ENCODE measurements at places on chromosomes 3 and 15. TPM values are rescaled to one million over a fixed set of nuclear protein-coding genes. Genes with fewer than 3 reads are reported as not detected.

GRCh38 chr3:46168583-46169345 lies 39.3 kb downstream of the CCR1 start:
- DNase-seq = no peak

DNA sequence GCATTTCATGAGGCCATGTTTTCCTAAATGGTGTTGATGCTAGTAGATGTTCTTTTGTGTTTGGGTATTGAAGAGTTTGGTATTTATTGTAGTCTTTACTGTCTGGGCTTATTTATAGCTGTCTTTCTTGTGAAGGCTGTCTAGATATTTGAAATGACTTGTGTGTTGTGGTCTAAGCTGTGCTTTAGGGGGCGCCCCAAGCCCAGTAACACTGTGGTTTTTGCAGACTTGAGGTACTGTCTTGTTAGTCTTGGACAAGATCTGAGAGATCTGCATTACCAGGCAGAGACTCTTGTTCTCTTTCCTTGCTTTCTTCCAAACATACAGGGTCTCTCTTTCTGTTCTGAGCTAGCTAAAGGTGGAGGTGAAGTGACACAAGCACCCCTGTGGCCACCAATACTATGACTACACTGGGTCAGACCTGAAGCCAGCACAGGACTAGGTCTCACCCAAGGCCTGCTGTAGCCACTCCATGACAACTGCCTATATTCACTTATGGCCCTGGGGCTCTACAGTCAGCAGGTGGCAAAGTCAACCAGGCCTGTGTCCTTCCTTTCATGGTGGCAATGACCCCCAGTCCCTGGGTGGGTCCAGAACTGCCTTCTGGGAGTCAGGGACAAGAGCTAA lies 152.1 kb upstream of the TBC1D5 start:
- DNase-seq = peak; percentile 5

Gene NTRK3
- 9.4 TPM for polyA plus RNA-seq

DNA sequence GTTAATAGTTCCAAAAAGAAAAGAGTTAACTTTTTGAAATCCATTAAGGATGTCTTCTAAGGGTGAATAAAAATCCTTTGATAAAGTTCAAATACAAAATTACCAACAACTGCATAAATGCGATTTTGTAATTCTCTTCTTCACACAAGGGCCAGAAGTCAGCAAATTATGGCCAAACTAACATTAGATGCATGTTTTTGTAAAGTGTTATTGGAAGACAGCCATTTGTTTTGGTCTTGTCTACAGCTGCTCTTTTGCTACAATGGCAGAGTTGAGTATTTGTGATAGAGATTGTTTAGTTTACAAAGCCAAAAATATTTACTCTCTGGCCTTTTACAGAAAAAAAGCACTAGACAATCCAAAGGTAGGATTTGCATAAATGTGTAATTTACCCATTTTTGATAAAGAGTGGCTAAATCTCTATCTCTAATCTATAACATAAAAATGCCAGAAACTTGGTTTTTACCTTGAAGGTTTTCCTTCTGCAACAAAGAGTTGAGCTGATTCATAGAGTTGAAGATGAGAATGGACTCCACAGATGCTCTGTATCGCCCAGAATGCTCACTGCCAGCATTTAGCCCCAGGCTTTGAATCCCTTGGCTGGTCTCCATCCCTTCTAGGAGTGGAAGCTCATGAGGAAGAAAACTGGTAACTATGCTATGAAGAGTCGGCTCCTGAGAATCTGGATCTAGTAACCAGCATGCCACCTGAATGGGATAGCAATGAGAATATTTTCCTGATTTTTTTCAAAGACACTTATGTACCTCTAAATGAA lies 64.5 kb downstream of the POLQ start:
- DNase-seq = no peak

Gene CYP8B1
- polyA plus RNA-seq = 0.08 TPM

GRCh38 chr3:25430935-25431770 lies 3.1 kb downstream of the RARB start:
- DNase-seq = no peak

Data from muscle of back (tissue), 13 donors.